ENCODE measurements at places on chromosomes 12 and 14.

GRCh38 chr12:5244513-5244972, 187.4 kb upstream of the NTF3 start:
- DNase-seq: no peak

GRCh38 chr14:95505030-95505589, 11.3 kb downstream of the SYNE3 start:
- DNase-seq: no peak

DNA sequence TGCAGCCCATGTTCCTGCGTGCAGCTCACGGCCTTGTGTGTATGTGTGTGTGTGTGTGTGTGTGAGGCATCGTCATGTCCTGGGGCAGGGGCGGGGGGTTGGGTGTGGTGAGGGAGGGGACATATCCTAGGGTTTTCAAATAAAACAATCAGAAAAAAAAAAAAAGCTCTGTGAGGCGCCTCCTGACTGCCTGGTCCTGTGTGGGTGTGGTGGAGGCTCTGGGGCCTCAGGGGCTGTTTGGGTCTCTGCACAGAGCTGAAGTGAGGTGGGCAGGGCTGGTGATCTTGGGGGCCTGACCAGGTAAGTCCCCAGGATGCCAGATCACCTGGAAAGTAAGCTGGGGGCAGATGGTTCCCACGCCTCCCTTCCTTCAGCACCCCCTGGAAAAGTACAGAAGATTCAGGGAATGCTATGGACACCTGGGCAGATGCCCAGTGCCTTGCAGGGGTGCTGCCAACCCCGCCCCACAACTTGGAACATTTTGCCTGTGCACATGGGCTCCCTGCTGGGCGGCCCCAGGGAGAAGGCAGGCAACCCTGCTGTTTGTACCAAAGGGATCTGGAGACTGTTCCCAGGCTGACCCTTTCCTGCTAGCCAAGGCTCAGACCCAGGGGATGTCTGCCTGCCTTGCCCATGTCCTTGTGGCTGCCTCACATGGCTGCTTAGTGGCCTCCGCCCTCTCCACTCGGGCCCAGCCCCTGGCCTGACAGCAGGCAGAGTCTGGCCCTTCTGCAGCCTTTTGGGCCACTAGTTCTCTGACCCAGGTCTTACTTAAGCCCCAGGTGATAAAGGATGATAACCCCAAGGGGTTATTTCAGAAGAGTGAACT, 28.8 kb downstream of the CLSTN3 start:
- no peak for DNase-seq

DNA sequence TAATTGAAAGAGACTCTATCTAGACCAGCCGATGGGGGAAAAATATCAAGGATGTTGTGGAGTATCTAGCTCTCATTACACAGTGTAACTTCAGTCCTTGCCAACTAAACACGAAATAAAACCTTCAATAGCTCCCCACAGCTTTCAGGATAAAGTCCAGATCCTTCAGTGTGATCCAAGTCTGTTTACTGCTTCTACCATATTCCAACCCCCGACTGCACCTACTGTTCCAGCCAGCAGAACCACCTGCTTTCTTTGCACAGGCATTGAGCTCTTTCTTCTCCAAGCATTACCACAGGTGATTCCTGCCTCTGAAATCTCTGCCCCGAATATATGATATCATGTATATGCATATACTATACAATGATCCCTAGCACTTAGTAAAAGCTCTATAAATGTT, 2.2 kb upstream of the LRRC23 start:
- no peak for DNase-seq

DNA sequence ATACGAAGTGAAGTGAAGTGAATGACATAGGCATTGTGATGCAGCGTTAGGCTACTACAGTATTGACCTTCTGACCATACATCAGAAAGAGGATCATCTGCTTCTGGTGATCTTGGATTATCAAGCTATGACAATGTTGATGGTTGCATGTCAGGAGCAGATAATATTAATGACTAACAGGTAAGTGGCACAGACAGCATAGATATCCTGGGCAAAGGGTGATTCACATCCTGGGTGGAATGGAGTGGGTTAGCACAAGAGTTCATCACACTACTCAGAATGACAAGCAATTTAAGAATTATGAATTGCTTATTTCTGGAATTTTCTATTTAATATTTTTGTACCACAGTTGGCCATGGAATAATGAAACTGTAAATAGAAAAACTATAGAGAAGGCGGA, 397.9 kb upstream of the ATP2B1 start:
- DNase-seq: no peak

DNA sequence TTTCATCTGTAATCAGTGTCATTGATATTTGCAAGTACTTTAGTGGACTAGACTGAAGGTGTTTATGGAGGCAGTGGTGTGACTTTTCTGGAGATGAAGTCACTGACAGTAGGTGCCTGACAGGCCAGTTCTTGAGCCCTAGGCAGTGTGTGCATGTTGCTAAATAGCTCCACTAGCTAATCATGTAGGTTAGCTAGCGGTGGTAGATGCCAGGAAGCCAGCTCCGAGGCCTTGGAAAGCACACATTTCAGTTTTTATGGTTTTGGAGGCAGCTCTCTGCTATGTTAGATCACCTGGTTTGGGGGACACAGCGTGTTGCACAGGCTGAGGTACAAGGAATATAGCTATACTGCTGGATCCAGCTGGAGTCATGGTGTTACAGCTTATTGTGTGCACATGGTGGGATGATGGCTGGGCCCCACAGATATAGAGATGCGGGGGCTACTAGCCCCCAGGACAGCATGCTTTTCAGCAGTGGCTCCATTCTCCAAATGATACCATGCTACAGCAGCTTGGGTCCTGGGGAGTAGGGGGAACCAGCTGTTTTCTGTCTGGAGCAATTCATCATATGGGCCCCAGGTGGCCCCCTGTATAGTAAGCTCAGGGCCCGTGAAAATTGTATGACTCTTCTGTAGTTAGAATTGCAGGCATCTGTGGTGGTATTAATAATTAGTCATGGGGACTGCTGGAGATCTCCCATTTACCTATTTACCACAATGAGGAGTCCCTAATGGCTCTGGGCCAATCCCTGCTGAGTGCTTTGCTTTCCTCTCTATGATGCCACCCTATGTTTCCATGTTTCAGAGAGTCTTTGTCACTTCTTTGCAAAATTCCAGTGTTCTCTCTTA, 367.2 kb upstream of the LMO3 start:
- no peak for DNase-seq

- DNase-seq: no peak
Measured at GRCh38 chr12:53011889-53012288, 5.6 kb downstream of the EIF4B start.

DNA sequence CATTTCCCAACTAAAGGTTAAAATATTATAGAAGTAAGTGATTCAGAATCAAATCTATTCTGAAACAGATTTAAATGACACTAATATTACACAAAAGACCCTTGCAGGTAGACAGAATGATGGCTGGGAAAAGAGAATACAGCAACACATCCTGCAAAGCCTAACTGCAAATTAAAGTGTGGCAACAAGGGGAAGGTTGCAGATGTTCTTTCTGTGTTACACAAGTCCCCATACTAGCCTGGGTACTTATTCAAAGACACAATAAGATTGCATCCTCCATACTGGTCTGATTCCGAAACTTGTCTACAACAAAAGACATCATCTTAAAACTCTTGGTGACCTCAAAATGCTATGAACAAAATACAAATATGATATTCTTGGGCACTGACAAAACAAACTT, 50.5 kb downstream of the R3HDM2 start:
- no peak for DNase-seq

GRCh38 chr14:89479802-89480201, 62.8 kb upstream of the FOXN3 start:
- no peak for DNase-seq

GRCh38 chr12:810671-811415, 58.5 kb downstream of the WNK1 start:
- DNase-seq: peak; percentile 28

DNA sequence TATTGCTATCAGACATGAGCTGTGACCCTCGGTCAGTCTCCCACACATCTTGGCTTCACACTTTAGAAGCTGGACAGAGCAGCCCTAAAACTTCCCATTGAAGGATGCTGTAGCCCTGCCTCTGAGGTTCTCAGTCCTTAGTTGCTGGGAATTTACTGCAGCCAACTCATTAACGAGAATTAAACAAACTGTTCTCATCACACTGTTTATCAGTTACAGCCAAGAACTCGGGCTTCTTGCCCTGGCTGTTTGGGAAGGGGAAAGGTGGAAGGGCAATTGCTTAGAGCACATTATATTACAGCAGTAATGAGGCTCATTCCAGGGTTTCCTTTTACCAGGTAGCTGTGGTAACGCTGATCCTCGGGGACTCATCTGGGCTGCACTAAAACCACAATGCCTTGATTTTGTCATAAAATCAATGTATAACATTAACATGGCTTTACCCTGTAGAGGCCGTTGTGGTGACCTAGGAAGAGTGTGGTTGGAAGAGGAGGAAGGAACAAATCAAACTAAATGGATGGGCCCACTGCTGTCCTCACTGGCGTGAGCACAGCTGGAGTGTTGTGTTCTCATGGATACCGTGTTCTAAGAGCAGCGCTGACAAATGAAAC, 87.1 kb downstream of the GPR135 start:
- no peak for DNase-seq

GRCh38 chr14:26775765-26776563, 178.1 kb upstream of the NOVA1 start:
- DNase-seq: peak; percentile 22

GRCh38 chr14:73014105-73014504, 12.8 kb downstream of the ZFYVE1 start:
- DNase-seq: no peak

DNA sequence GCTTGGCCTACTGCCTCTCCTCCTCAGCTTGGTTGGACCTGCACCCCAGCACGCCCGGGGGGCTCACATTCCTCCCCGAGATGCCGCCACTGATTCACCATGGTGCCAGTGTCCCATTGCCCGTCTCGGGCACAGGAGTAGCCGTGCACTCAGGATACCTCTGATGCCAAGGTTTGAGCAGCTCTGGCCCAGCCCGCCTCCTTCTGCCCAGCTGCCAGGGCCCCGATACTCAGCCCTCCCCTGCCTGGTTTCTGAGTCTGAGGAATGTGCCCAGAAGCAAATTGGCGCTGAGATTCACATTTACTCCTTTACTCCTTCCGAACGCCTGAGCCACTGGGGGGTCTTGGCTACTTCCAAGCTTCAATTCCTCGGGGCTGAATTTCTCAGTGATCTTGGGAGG, 63.5 kb downstream of the NINJ2 start:
- DNase-seq: no peak

GRCh38 chr14:60153991-60154390, 11.2 kb downstream of the DHRS7 start:
- DNase-seq: no peak

DNA sequence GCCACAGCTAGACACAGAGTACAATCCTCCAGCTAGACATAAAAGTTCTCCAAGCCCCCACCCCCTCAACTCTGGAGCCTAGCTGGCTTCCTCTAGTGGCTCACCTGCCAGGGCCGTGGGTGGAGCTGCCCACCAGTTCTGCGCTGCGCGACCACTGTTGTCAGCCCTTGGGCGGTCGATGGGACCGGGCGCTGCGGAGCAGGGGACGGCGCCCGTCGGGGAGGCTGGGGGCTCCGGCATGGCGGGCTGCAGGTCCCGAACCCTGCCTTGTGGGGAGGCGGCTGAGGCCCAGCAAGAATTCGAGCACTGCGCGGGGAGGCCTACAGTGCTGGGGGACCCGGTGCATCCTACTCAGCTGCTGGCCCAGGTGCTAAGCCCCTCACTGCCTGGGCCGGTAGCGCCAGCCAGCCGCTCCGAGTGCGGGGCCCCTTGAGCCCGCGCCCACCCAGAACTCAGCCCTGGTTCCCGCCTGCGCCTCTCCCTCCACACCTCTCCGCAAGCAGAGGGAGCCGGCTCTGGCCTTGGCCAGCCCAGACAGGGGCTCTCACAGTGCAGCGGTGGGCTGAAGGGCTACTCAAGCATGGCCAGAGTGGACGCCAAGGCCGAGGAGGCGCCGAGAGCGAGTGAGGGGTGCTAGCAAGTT, 51.0 kb downstream of the RTN1 start:
- no peak for DNase-seq

DNA sequence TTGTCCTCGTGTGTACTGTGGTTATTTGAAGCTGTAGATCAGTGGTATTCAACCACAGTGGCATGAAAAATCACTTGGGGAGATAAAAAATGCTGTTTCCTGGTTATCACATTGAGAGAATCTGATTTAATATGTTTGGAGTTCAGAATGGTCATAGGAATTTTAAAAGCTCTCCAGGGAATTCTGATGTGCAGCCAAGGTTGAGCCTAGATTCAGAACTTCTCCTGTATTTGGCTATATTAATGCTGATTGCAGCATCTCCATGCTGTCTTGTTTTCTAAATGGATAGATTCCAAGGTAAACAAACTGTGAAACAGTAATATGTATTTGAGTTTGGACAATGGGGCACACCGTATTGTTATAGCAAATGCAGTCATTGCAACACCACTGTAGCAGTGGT, 982.2 kb upstream of the FBXO33 start:
- no peak for DNase-seq

DNA sequence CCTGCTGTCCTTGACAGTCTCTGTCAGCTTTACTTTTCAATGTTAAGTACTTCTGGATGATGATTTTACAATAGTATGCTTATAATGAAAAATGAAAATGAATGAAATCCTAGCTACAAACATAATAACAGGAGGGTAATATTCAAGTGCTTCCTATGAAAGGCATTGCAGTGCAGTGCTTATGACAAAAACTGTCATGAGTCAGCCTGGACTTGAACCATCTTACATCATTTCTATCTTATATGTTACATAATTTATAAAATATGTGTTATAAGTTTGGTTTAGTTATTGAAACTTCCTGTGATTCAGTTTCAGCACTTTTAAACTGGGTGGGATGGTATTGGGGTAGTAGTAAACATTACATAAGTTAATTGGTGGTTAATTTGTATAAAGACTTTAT, 451.7 kb downstream of the TMEM117 start:
- no peak for DNase-seq

DNA sequence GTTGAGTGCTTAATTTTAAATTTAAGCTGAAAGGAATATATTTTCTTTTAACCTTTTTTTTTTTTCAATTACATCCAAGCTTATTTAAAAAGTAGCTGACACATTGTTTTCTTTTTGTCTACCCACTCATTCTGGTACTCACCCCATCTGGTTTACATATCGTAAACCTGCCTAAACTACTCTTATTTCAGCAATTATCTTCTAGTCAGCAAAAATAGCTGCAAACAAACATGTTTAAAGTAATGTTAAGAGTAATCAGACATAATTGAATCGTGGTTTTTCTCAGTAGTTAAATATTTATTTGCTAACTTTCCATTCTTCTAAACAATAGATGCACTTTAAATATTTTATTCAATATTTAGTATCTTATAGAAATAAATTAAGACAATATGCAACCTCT, 492.7 kb upstream of the MGAT4C start:
- no peak for DNase-seq
